Nephron progenitor cell (in vitro differentiated cells): ENCODE measurements at places on chromosomes 3 and 15.
A peak's percentile ranks its signal among the peaks of the same experiment; 100 is the strongest.

- no peak for DNase-seq
Observed at GRCh38 chr3:5014391-5014790, 35.2 kb downstream of the BHLHE40 start.

GRCh38 chr3:52145736-52146110 is 8.5 kb downstream of the POC1A start:
- no peak for DNase-seq

- no peak for DNase-seq
Observed at GRCh38 chr3:138473391-138473790, 39.0 kb downstream of the ESYT3 start.

- DNase-seq, result peak; percentile 29
Observed at GRCh38 chr15:61080221-61081026, 148.7 kb downstream of the RORA start.

GRCh38 chr3:88075072-88075471 is 16.0 kb downstream of the ZNF654 start:
- no peak for DNase-seq

GRCh38 chr15:92095693-92096092 is 242.2 kb downstream of the SLCO3A1 start:
- DNase-seq, result no peak

- DNase-seq, result no peak
Observed at GRCh38 chr3:181872887-181873286, 161.2 kb downstream of the SOX2 start.

DNA sequence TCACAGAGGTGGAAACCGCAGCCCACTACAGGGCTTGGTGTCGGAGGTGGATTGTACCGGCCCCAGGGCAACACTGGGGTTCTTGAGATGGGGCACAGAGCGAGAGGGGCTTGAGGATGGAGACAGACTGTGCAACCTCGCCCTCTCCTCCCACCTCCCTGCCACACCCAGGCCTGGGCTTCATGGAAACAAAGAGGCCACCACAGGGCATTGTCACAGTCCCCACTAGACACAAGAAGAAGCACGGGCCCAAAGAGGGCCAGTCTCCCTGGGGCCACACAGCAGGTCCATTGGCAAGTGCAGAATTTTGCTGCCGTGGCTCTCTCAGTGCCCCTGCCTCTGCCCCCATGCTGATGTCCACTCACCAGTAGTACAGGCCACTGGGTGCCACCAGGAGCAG is 4.1 kb upstream of the CALML4 start:
- no peak for DNase-seq

GRCh38 chr3:189406148-189406547 is 225.0 kb upstream of the TP63 start:
- DNase-seq, result no peak

- no peak for DNase-seq
Observed at GRCh38 chr3:39781632-39782031, 27.8 kb upstream of the MYRIP start.

GRCh38 chr15:66072616-66073361 is 180.8 kb downstream of the MEGF11 start:
- no peak for DNase-seq

DNA sequence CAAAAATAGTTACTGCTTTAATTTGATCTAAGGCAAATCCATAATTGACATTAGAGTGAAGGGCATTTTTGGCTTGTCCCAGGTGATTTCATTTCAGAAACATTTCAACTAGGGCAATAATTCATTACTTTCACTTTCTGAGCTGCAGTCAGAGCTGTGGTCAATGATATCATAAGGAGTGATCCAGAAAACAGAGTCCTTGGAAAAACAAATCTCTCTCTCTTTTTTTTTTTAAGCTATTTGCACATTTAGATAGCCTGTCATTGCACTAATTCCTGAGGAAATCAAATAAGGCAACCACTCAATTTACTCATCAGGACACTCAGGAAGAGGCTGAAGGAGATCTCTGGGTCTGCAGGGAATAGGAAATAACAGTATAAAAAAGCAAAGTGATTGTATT is 269.5 kb upstream of the LRRC3B start:
- DNase-seq, result no peak

- no peak for DNase-seq
Observed at GRCh38 chr15:25690673-25691543, 172.2 kb downstream of the ATP10A start.

DNA sequence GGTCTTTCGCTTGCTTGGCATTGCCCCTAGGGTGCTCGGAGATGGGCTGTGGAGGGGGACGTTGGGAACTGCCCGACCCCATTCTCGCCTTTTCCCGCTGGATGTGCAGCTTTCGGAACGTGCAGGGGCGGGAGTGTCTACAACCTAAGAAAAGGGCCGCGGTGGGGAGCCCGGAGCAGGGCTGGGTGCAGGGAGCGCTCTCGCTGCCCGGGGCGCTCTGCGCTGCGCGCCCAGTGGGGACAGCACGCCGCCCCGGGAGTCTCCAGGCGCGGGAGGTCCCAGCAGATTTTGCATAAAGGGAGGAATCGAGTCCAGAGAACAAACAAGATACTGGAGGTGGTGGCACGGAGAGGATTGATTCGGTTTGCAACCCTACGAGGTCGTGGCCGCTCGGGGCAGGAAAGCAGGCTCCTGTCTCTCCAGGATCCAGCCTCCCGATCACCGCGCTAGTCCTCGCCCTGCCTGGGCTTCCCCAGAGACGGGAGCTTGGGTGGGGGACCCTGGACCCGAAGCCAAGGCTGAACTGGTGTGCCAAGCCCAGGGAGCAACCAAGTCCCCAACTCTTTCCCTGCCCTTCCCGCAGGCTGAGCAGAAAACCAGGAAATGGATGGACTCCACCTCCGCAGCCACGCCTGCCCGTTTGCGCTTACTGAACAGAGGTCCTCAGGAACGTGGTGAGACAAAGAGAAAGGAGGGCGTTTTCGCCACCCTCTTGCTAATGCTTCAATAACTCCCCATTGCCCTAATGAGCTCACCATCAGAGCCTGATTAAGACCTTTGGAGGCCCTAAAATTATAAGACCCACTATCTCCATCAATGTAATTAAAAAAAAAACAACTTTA is 59.7 kb downstream of the NOX5 start:
- peak; percentile 67 for DNase-seq

DNA sequence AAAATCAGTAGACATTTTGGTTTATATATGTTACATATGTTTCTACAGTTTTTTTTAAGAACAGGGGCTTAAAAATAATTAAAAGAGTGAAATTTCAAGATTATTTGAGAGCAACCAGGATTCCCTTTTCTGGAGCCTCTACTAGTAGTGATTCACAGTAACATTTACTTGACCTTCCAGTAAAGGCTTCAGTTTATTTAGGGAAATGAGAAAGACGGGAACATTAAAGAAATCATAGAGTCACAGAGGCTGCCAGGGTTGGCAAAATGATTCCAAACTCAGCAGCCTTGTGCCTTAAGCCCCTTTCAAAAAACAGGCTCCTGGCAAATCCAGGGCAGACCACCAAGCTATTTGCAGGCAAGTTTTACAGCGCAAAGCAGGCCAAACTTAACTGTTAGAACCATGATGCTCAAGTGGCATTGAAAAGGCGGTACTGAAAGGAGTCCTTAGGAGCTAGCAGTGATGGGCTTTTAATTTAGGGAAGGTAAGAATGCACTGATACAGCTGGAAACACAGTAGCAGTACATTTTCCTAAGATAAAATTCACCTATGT is 201.1 kb upstream of the ADAMTS9 start:
- DNase-seq, result no peak

- DNase-seq, result no peak
Observed at GRCh38 chr15:80026754-80027153, 32.7 kb upstream of the ZFAND6 start.

- no peak for DNase-seq
Observed at GRCh38 chr3:42129014-42129953, 38.1 kb downstream of the TRAK1 start.

- no peak for DNase-seq
Observed at GRCh38 chr15:85128621-85129020, 147.0 kb downstream of the PDE8A start.

DNA sequence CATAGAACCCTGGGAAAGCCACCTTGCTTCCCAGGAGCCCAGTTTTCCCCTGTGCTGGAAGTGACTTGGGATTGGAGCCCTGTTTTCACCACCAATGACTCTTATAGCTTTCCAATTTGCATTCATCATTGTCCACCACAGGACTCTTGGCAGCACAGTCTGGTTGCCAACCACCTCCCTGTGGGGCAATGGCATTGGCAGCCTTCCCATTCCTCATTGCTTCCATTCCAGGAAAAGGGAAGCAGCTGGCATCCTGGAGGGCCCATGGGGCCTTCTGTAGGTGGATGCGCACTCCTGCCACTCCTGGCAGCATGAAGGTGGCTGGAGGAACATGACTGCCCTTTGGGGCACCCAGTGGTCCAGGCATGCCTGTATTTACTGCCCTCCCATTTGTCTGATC is 57.7 kb downstream of the FEM1B start:
- no peak for DNase-seq

DNA sequence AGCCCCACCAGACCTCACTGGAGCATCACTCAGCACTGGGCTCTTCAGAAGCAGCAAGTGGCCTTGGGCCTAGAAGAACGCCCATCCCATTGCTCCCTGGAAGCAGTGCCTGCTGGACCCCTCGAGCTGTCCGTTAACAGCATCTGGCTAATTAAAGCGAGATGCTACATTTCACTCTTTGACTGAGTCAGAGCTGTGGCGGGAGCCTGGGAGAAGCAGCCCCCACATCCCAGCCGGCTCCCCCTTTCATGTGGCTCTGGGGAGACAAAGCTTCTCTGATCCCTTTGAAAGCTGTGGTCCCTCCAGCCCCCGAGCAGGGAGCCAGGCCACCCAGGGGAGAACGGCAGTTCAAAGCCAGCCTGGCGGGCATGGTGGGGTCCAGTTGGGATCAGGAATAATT is 103.7 kb downstream of the MEGF11 start:
- DNase-seq, result no peak

GRCh38 chr3:196124608-196125007 is 42.7 kb upstream of the TFRC start:
- no peak for DNase-seq

- DNase-seq, result no peak
Observed at GRCh38 chr3:31791090-31791430, 190.0 kb downstream of the OSBPL10 start.

DNA sequence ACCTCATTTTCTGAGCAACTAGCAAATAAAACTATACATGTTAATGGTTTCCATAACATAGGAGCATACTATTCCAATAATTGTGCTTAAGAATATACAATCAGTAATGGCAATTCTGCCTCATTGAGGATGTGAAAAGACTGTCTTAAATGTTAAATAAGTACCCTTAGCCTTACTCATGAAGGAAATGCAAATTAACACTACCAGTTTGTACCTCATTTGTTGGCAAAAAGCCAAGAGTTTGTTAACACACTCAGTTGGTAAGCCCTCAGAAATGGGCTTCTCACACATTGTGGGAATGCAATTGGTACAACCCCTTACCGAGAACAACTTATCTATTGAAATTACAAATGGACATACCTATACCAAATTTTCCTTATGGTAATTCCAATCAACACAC is 9.2 kb upstream of the STT3B start:
- DNase-seq, result no peak

- DNase-seq, result no peak
Observed at GRCh38 chr3:132222868-132223538, 94.2 kb upstream of the ACP3 start.

- no peak for DNase-seq
Observed at GRCh38 chr3:113277941-113278598, 66.7 kb downstream of the BOC start.

- no peak for DNase-seq
Observed at GRCh38 chr15:61582092-61582491, 353.0 kb upstream of the RORA start.

DNA sequence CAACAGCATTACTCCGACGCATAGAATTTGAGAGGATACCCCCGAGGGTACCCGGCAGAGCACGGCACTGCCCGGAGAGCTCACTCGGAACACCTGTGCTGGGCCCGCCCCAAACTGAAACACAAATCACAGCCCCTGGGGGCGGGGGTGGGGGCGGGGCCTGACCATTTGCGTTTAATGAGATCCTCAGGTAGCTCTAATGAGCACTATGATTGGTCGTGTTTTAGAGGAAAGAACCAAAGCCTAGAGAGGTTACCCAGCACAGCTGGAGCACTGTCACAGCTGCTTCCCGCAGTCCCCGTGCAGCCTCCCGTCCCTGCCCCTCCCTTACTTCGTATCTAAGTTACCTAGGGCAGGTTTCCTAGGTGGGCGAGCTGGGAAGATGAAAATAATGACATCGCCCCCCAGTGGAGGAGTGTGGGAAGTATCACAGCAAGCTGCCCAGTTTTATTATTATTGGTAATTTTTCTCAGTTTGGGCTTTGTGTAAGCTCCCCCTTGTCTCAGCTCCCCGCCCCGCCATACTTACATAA is 187.1 kb downstream of the PDE8A start:
- peak; percentile 40 for DNase-seq

GRCh38 chr3:170092907-170093306 is 55.1 kb downstream of the GPR160 start:
- DNase-seq, result no peak

GRCh38 chr3:7249493-7250076 is 388.7 kb downstream of the GRM7 start:
- DNase-seq, result no peak

DNA sequence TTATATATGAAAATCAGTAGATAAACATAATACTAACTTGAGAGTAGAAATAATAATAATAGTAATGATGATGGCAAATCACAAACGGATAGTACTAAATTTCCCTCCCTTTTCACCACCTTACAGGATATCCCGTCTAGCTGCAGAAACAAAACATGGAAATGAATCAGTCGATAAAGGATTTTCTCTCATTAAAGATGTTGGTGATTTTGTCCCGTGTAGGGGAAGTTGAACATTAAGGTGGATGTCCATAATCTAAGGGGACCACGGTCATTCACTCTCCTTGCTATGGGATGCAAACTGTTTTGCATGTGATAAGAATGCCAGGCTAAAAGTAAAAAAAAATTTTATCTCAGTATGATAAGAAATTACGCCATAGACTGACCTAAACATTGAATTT is 1027.7 kb upstream of the NR2F2 start:
- no peak for DNase-seq

DNA sequence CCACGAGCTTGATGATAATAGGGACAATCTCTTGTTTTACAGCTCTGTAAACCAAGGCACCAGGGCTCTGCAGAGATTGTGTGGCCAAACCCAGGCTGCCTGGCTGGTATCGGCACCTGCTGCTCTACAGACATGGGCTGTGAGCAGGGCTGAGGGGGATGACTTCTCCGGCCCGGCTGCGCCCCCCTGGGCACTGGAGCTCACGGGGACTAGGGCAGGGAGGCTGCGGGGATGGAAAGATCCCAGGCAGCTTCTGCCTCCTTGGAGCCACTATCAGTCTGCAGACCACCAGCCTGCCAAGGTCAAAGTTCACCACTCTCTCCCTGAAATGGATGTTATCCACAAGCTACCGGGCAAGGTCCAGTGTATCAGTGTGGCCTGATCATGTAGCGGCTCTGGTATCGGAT is 22.0 kb upstream of the PIGZ start:
- no peak for DNase-seq

- DNase-seq, result peak; percentile 18
Observed at GRCh38 chr15:83592370-83593040, 61.4 kb upstream of the ADAMTSL3 start.

- no peak for DNase-seq
Observed at GRCh38 chr3:25155652-25156471, 272.2 kb upstream of the RARB start.

- DNase-seq, result no peak
Observed at GRCh38 chr3:39814007-39814406, 4.6 kb downstream of the MYRIP start.
